ENCODE measurements at places on chromosomes 6 and 20.

DNA sequence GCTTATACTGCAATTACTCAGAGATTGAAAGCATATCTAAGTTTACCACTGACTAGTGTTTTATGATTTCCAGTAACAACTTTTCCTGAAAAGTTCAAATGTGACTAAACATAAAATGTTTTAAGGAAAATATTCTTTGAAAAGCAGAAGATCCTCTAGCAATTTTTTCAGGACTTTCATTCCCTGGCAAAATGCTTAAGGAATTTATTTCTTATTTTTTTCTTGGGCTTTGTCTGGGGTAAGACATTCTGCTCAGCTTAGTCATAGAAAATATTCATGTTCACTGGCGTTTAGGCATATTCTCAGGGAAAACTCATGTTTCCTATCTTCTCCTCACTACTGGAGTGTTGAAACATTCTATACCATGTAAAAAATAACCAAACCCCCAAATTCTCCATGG is 235.3 kb upstream of the CEP162 start:
- DNase-seq = no peak

DNA sequence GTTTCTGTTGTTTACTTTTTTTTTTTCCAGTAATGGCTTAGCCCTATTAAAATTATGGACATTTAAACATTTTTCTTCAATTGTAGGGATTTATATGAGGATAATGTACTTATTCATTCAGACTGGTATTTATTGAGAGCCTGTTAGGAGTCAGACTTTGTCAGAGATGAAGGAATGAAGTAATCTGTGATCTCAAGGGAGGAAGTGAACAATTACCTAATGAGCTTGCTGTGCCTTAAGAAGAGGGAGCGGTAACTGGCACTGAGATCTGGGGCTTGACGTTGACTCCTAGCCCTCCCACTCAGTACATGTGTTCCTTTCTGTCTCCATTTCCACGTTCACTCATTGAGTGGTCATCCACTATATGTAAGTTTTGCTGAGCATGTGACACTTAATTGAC is 12.6 kb downstream of the AFDN start:
- DNase-seq = no peak

DNA sequence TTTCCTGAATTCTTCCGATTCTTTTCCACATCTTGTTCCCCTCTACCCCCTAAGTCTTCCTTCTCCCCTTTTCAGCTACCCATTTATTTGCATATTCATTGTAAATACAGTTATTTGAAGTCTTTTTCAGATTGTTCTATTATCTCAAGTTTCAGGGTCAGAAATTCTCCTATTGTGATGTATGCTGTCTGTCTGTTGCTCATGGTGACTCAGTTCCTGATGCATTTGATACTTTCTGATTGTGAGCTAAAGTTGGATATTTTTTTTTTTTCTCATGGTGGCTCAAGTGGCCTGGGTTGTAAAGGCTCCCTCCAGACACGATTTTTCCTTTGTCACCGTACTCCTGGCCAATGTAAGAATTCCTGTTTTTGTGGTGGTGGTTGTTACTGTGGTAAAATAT is 4.9 kb upstream of the PI16 start:
- DNase-seq = no peak

GRCh38 chr6:8881663-8882062 is 446.3 kb upstream of the SLC35B3 start:
- DNase-seq = no peak

- no peak for DNase-seq
These were observed 11.2 kb downstream of the AARS2 start for GRCh38 chr6:44301782-44302564.

GRCh38 chr6:46357591-46357990 is 133.7 kb downstream of the RCAN2 start:
- no peak for DNase-seq

GRCh38 chr6:5025911-5026819 is 22.3 kb upstream of the RPP40 start:
- DNase-seq = no peak

GRCh38 chr20:61819574-61819846 is 246.2 kb downstream of the TAF4 start:
- no peak for DNase-seq

GRCh38 chr6:75791881-75792280 is 42.8 kb downstream of the MYO6 start:
- no peak for DNase-seq

GRCh38 chr6:116575227-116575626 is 3.9 kb downstream of the RWDD1 start:
- no peak for DNase-seq

DNA sequence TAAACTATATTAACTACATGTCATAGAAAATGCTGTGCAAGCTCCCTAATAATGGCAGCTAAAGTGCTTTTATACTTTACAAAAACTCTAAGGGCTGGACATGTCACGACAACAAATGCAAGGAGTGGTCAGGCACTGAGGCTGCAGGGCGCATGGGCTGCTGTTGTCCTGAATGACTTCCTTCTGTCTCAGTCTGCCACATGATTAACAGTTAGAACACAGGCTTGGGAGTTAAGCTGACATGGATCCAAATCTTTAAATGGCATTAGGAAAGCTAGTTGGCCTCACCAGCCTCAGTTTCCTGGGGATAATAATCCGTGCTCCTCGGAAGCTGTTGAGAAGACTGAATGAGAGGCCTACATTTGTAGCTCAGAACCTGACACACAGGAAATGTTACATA is 57.4 kb downstream of the PREP start:
- no peak for DNase-seq

DNA sequence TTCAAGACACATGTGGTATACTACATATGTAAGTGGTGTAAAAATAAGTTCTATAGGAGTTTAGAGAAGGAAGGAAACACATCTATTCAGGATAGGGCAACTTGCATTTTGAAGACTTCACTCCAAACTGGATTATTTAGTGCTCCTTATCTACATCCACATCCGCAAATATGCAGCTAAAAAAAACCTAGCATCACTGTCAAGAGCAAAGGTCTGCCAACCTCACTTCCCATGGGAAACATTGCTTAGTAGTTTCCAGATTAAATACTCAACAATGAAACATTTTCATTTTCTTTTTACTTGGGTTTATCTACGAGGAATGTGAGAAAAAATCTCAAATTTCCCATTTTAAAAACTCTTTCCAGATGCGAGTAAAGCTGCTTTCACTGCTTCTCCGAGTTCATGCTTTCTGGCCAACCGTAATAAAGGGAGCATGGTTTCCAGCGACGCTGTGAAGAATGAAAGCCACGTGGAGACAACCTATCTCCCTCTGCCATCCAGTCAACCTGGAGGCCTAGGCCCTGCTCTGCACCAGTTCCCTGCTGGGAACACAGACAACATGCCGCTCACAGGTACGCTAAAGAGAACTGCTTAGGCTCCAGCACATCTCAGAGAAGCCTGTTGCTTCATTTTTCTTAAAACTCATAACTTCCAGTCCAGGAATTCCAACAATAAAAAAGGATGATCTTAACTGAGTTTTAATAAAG is 48.2 kb downstream of the RFX6 start:
- no peak for DNase-seq

DNA sequence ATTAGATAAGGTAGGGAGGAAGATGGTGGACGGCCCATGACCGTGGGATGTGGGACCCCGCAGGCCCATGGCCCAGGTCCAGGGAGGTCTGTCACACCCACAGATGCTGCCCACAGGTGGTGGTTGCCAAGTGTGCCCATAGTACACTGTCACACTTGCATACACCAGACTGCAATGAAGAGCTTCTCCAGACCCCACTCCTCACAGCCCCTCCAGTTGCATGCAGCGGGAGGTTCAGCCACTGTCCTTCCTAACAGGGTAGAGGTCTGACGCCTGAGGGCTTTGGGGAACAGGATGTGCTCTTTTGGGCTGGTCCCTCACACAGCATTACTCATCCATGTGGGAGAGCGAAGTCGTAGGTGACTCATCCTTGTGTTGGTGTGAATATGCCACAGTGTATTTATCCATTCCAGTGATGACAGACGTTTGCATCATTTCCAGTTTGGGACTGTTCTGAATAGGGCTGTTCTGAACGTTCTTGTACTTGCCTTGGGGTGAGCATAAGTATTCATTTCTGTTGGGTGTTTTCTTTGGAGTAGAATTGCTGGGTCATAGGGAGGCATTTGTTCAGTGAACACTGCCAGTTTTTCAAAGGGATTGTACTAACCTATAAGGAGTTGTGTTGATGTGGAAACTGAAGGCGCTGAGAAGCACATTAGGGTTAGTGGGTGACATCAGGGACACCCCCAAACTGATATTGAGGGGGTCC is 10.1 kb upstream of the PYGB start:
- DNase-seq = no peak

- no peak for DNase-seq
These were observed 255.5 kb downstream of the TAF4 start for GRCh38 chr20:61810066-61810737.

- DNase-seq = no peak
These were observed 9.8 kb upstream of the DEFB129 start for GRCh38 chr20:217266-217665.

DNA sequence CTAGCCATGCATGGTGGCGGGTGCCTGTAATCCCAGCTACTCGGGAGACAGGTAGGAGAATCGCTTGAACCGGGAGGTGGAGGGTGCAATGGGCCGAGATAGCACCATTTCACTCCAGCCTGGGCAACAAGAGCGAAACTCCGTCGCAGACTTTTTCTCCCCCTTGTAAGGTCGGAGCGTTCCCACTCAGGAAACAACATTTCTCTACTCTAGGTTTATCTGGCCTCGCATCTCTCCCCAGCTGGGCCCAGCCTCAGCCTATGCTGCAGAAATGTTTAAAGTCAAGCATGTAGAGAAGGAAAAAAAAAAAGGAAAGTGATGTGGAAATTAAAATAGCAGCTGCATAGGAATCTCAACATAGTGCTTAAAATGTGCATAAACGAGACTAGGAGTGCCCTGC is 172.3 kb downstream of the TRIM27 start:
- DNase-seq = no peak

- DNase-seq = no peak
These were observed 46.9 kb downstream of the PDE10A start for GRCh38 chr6:165616116-165616515.

GRCh38 chr6:36759148-36759759 is 61.6 kb downstream of the RAB44 start:
- DNase-seq = no peak

GRCh38 chr20:3745686-3746173 is 13.2 kb downstream of the HSPA12B start:
- DNase-seq = no peak

DNA sequence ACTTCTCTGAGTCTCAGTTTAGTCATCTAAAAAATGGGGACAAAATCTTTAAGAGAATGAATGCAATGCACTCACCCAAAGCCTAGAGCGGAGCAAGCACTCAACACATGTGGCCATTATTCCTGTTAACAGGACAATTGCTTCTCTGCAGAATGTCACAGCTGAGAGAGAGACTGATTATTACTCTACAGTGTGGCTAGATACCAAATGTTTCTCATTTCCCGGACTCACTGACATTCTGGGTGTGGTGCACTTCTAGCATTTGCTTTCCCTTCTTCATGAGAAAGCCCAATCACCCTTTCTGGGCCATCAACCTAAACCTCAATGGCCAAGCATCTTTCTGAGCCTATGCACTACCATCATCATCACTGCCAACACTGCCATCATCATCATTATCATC is 273.9 kb downstream of the ZNF217 start:
- DNase-seq = no peak

DNA sequence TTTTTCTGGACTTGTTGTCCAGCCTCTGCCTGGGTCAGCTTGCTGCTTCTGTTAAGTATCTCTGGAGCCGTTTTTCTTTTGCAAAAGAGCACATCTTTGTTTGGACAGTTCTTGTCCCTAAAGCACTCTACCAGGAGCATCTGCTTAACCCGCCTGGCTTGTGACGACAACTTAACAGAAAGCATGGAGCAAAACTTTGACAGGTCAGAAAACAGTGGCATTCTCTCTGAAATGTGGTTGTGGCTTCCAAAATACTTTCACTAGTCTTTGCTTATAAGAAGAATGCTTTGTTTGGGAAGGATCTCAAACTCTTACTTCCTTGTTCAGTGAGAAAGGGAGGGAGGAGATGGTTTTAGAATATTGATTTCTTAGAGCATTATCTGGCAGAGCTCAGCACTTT is 47.6 kb downstream of the CD109 start:
- no peak for DNase-seq

DNA sequence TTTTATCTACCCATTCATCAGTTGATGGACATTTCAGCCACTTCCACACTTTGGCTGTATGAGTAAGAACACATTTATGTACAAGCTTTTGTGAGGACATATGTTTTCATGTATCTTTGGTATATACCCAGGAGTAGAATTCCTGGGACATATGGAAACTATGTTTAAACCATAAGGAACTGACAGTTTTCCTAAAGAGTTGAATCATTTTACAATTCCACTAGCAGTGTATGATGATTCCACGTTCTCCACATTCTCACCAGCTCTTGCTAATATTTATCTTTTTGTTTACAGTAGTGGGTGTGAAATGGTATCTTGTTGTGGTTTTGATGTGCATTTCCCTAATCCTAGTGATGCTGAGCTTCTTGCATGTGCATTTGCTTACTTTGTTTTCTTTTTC is 338.1 kb downstream of the PLCB1 start:
- DNase-seq = no peak

Data from cerebellar nuclear complex (tissue), 1 donor.